ENCODE measurements at places on chromosomes 6 and 20.
A peak's percentile ranks its signal among the peaks of the same experiment; 100 is the strongest.

GRCh38 chr6:167350731-167351655 lies 26.1 kb downstream of the TTLL2 start:
- DNase-seq, result peak; percentile 82

DNA sequence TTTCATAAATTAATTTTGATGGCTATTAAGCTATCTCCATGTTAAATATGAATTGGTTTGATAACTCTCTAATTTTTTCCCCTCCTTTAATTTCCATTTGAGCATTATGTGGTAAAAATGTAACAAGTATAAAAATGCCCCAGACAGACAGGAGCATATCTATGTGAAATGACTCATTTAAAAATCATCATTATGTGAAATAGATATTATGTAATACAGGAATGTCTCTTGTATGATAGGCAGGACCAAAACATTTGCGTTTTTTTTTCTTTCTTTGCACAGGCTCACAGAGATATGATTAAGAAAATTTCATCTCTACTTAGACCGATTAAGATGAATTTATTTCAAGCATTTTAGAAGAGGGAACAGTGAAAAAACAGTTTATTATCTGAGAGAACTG lies 95.8 kb downstream of the AKAP7 start:
- no peak for DNase-seq

GRCh38 chr6:7903673-7904072 lies 6.9 kb downstream of the TXNDC5 start:
- DNase-seq, result no peak

GRCh38 chr6:160439751-160440150 lies 91.6 kb downstream of the SLC22A3 start:
- no peak for DNase-seq

- no peak for DNase-seq
Measured at GRCh38 chr20:19473922-19474286, 261.5 kb downstream of the SLC24A3 start.

DNA sequence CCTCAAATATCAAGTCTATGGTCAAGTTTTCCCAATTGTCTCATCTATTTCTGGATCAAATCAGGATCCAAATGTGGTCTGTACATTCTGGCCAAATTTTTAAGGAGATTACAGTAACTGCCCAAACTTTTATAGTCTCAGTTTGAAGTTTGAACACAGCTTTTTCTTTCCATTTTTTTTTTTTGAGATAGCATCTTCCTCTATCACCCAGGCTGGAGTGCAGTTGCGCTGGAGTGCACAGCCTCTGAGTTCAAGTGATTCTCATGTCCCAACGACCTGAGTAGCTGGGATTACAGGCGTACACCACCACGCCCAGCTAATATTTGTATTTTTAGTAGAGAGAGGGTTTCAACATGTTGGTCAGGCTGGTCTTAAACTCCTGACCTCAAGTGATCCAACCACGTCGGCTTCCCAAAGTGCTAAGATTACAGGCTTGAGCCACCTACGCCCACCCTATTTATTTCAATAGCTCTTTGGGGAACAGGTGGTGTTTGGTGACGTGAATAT lies 84.9 kb upstream of the CARMIL1 start:
- DNase-seq, result no peak

All from hematopoietic multipotent progenitor cell (in vitro differentiated cells).